Activated CD4-positive, alpha-beta T cell treated with anti-CD3 and anti-CD28 coated beads, Interleukin-2, amount 10 ng/mL, durations not matched to agents 7 days and 5 days (primary cell): ENCODE measurements at places on chromosomes 7 and 10.
A peak's percentile ranks its signal among the peaks of the same experiment; 100 is the strongest.

GRCh38 chr7:55018361-55019190 lies at the start of gene EGFR:
Gene EGFR, plus strand, starts transcription at chr7:55019017. Its CDS starts 261 bp downstream, at chr7:55019278.
- no peak within 1 kb of the TSS for H3K4me3 ChIP-seq
- no peaks in the 10 kb centered on the region for H3K36me3 ChIP-seq
- H3K27ac ChIP-seq, result no peak within 1 kb of the TSS
- H3K27me3 ChIP-seq, result peaks cover 66% of the 10 kb centered on the region
- no peaks in the 10 kb centered on the region for H3K4me1 ChIP-seq
- DNase-seq, result no peak

- peaks cover 5% of the 10 kb centered on the region for H3K36me3 ChIP-seq
- DNase-seq, result no peak
- peaks cover 10% of the 10 kb centered on the region for H3K4me1 ChIP-seq
- H3K27me3 ChIP-seq, result no peaks in the 10 kb centered on the region
These were observed 336.0 kb upstream of the GALNT17 start for GRCh38 chr7:70795948-70796347.

DNA sequence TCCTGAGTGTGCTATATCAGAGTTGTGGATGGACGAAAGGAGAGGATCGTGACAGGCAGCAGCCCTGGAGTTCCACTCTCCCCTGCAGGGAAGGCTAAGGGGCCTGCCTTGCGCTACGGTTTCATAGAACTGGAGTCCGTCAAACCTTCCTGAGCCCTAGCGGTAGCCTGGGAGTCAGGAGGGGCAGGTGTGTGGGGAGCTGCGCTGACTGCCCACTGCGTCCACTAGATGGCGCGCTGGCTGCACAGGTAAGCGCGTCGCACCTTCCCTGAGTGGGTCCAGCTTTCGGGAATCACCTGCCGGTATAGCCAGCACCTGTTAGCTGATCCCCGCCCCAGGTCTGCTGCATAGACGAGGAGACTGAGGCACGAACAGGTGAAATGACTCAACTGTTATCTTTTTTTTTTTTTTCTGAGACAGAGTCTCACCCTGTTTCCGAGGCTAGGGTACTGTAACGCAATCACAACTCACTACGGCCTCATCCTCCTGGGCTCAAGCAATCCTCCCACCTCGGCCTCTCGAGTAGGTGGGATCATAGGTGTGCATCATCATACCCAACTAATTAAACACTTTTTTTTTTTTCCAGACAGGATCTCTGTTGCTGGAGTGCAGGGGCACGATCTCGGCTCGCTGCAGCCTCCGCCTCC lies 20.2 kb upstream of the BAIAP2L1 start:
- peak; percentile 60 for DNase-seq
- no peaks in the 10 kb centered on the region for H3K27me3 ChIP-seq
- no peak overlapping the region for H3K27ac ChIP-seq
- no peaks in the 10 kb centered on the region for H3K4me1 ChIP-seq
- no peaks in the 10 kb centered on the region for H3K36me3 ChIP-seq

DNA sequence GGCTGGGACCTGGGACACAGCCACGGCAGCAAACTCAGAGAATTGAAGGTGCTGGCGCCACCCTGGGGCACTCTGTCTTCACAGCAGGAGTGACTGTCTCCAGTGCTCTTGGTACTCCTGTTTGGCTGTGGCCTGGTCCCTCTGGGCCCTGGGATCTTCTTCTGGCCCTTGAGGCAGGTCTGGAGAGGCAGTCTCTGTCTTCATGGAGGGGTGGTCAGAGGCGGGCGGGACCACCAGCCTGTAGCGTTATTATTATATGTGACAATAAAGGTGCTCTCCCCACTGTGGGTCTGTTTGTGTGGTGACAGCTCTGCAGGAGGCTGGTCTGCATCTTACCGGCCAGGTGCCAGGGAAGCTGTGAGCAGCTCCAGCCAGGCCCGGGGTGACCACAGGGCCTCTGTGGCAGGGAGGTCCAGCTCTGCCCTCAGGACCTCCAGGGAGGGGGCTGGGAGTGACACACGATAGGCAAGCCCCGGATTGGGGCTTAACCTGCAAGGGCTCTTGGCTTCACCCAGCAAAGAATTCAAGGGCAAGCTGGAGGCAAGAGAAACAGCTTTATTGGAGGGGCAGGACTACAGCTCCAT lies 70.3 kb downstream of the MYL10 start:
- H3K27ac ChIP-seq, result no peak overlapping the region
- DNase-seq, result no peak
- no peaks in the 10 kb centered on the region for H3K36me3 ChIP-seq
- H3K4me1 ChIP-seq, result no peaks in the 10 kb centered on the region
- no peaks in the 10 kb centered on the region for H3K27me3 ChIP-seq

GRCh38 chr10:99233689-99234037 lies 2.0 kb downstream of the HPSE2 start:
- peaks cover 89% of the 10 kb centered on the region for H3K27me3 ChIP-seq
- H3K4me3 ChIP-seq, result peak overlapping the region; percentile 40
- DNase-seq, result no peak

DNA sequence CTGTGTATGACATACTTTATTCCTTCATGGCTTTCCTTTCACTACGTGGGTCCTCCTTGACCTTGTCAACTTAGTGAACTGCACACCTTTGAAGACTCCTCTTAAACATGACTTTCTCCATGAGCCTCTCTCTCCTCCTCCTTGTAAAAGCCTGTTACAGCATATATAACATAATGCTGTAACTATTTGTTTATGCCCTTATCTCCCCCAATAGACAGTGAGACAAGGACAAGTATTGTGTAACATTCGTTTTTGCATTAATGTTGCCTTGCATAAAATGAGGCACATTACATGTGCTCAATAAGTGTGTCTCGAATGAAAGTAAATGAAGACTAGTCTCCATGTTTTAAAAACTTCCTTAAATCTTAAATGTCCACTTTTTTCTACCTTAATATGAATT lies 4.3 kb upstream of the LAMB1 start:
- DNase-seq, result no peak
- H3K27ac ChIP-seq, result no peak overlapping the region
- no peak overlapping the region for H3K4me3 ChIP-seq
- H3K27me3 ChIP-seq, result peaks cover 60% of the 10 kb centered on the region

DNA sequence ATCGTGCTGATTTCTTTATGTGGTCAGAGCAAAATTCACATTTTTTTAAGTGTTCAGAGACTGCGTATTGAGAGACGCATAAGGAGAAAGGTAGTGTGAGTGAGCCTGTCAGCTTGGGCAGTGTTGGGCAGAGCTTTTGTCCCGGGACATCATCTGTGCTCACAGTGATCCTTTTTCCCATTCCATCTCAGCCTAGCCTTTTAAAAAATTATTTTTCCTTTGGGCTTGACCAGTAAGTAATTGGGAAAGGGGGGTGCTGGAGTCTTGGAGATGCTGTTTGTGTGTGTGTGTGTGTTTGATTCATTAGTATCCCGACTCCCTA lies 1.5 kb downstream of the NRF1 start:
- peaks cover 59% of the 10 kb centered on the region for H3K4me1 ChIP-seq
- peaks cover 19% of the 10 kb centered on the region for H3K36me3 ChIP-seq
- H3K4me3 ChIP-seq, result peak overlapping the region; percentile 89

- H3K27ac ChIP-seq, result no peak overlapping the region
- no peaks in the 10 kb centered on the region for H3K27me3 ChIP-seq
- H3K36me3 ChIP-seq, result no peaks in the 10 kb centered on the region
These were observed 133.4 kb downstream of the PRKAG2 start for GRCh38 chr7:151743481-151743983.

DNA sequence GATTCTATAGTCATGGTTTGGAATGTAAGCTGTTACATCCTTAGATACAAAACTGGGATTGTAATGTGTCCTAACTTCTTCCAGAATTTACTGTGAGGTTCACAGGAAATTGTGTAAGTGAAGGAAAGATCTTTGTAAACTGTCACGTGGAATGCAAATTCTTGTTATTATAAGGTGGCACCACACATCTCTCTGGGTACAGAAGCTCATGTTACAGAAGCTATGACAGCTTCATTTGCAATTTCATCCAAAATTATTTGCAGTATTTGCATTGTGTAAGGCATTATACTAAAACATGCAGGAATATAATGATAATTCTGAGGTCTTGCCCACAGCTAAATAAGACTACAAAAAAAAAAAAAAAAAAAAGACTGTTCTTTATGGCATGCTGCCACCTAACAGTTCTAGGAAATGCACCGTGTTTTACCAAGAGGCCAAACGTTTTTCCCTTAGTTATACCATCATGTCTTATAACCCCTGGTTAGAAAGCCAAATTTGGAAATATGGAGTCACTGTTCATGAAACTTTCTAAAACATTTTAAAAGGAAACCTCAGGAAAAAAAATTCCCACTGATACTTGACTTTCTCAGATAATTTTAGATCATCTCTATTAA lies 17.6 kb downstream of the MINDY3 start:
- H3K27me3 ChIP-seq, result no peaks in the 10 kb centered on the region
- peaks cover 22% of the 10 kb centered on the region for H3K4me1 ChIP-seq
- DNase-seq, result no peak
- no peak overlapping the region for H3K27ac ChIP-seq
- H3K4me3 ChIP-seq, result no peak overlapping the region

GRCh38 chr10:93220296-93221170 lies 146.8 kb downstream of the CYP26A1 start:
- H3K4me1 ChIP-seq, result no peaks in the 10 kb centered on the region
- H3K4me3 ChIP-seq, result no peak overlapping the region
- no peaks in the 10 kb centered on the region for H3K36me3 ChIP-seq
